Hematopoietic multipotent progenitor cell (in vitro differentiated cells): ENCODE measurements at places on chromosomes 7 and 10. TPM values are rescaled to one million over a fixed set of nuclear protein-coding genes. Genes with fewer than 3 reads are reported as not detected.

The DLX6 gene
- total RNA-seq, result under 0.01 TPM

The TMEM225B gene
- total RNA-seq, result 0.54 TPM

The NPY4R2 gene
- total RNA-seq, result under 0.01 TPM

DNA sequence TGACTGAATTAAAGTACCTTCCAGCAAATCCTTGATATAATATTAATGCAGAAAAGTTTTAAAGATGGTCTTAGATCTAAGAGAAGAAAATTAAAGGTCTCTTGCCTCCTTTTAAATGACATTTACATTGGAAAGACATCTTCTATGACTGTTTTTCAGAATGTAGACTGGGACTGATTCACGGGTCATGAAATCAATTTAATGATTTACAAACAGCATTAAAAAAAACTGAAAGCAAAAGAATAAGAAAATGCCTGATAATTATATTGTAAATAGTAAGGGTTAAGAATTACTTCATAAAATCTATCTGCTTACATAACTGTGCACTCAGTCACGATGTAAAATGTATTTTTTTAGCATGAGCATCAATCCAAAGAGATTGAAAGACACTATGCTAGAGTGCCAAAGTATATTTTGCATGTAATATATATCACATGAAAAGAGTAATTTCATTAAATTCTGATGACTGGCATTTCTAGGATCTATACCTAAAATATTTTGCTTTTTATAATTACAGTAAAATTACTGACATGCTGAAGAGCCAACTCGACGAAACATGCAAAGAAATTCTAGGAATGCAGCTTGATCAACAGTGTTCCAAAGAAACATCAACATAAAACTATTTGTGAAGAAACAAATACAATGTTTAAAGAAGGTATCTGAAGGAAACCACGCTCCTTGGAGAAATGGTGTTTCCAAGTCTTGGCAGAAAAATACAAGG, 35.1 kb downstream of the RTKN2 start:
- DNase-seq, result no peak

DNA sequence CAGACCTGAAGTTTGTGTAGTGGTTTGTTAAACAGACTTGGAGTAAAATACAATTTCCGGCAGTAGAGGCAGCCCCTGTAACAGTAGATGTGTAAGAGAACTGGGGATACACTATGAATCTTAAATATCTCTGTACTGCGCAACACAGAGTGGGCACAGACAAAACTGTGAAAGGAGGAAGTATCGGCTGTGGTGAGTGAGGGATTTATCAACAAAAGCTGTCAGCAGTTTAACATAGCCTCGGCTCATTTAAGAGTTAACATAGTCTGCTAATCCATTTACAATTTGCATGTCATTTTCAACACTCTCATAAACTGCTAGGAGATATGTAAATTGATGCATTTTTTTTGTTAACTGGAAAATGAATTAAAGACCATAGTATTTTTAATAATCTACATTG, 225.2 kb downstream of the ZWINT start:
- DNase-seq, result no peak

The PPP1R3A gene
- total RNA-seq, result not detected

DNA sequence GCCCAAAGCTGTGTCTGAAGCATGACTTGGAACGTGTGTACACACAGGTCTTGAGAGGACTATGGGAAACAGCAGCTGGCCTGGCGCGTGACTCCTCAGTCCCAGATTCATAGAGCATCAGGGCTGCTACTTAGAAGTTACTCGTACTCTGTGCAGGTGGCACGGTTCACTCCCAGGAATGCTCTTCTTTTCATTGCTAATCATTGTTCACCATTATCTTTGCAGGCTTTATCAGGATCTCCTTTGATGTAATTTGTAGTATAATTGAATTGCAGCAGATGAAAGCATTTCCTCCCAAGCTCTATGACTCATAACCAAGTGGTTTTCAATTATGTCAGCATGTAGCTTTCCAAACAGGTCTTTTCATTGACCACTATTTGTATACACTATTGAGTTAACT, 938.9 kb downstream of the NRG3 start:
- no peak for DNase-seq
